ENCODE measurements at places on chromosomes 2 and 18. TPM values are rescaled to one million over a fixed set of nuclear protein-coding genes. Genes with fewer than 3 reads are reported as not detected.
A peak's percentile ranks its signal among the peaks of the same experiment; 100 is the strongest.

- DNase-seq = no peak
Observed at GRCh38 chr2:96655526-96655925, 13.0 kb downstream of the FER1L5 start.

DNA sequence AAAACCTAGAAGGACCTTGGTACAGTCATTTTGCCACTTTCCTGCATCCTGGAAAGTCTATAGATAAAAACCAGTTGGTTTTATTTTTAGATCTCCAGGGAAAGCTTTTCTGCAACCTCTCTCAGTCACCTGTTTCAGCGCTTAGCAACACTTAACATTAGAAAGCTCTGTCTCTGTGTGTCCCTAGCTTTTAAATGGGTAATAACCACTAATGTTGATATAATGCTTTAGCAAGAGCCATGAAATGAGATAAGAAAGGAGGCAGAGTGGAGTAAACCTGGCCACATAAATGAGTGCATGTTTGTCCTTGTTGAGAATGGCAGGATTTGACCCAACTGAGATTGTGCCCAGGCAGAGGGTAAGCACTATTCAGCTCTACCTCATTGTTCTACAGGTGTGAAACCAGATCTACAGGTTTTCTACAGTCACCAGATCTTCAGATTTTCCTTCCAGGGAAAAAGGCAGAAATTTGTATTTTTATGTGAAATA, 44.8 kb downstream of the MARCHF4 start:
- no peak for DNase-seq

GRCh38 chr2:208440716-208441115, 34.1 kb downstream of the PTH2R start:
- DNase-seq = no peak

DNA sequence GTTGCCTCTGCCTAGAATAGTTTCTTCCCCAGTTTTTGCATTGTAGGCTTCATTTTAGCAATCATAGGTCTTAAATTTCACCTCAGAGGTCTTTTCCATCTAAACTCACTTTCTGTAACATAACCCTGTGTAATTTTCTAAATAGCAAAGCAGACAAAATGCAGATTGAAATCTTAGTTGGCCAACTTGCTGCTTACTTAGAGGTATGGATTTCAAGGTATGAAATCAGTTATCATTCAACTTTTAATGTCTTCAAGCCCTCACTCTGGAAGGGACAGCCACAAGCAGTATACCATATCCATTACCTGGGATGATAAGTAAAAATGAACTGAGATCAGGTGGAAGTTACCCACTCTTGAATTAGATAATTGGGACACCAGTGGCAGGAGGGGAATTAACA, 3.9 kb downstream of the CCDC121 start:
- DNase-seq = no peak

- DNase-seq = no peak
Observed at GRCh38 chr2:240523451-240524281, 34.1 kb downstream of the ANKMY1 start.

DNA sequence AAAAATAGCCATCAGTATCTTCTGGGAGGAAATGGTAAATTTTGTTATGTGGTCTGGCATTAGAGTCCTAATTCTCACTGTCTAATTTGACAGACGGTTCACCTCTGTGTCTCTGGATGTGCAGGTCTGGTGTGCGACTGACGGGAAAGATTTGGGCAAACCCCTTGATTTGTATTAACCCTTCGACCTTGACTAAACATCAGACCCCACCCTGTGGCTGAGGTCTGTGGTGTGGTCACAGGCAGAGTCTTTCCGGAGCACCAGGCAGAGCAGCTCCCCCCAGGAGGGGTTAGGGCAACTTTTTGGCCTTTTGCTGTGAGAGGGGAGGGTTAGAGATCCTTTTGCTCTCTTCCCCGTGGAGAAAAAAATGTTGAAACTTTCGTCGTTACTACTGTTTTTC, 6.4 kb downstream of the TWIST2 start:
- no peak for DNase-seq

GRCh38 chr2:138720035-138720838, 60.0 kb downstream of the NXPH2 start:
- no peak for DNase-seq

DNA sequence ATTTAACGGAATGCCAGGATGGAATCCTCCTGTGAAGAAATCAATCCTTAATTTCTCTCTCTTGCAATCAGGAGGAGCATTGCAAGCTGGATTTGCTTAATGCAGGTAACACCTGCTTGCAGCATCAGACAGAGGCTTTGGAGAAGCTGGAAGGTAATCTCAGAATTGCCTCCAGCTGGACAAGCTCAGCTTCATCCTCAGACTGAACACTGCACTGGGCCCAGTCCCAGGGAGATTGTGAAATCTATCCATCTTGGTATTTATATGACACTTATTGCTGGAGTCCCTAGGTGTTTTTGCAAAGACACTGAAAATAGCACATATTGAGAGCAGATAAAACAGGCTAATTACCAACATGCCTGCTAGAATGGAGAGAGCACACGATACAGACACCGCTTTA, 179.4 kb upstream of the SESTD1 start:
- peak; percentile 6 for DNase-seq

SANBR gene
- total RNA-seq = 16.4 TPM

- DNase-seq = no peak
Observed at GRCh38 chr2:145221032-145221431, 701.1 kb upstream of the ZEB2 start.

DNA sequence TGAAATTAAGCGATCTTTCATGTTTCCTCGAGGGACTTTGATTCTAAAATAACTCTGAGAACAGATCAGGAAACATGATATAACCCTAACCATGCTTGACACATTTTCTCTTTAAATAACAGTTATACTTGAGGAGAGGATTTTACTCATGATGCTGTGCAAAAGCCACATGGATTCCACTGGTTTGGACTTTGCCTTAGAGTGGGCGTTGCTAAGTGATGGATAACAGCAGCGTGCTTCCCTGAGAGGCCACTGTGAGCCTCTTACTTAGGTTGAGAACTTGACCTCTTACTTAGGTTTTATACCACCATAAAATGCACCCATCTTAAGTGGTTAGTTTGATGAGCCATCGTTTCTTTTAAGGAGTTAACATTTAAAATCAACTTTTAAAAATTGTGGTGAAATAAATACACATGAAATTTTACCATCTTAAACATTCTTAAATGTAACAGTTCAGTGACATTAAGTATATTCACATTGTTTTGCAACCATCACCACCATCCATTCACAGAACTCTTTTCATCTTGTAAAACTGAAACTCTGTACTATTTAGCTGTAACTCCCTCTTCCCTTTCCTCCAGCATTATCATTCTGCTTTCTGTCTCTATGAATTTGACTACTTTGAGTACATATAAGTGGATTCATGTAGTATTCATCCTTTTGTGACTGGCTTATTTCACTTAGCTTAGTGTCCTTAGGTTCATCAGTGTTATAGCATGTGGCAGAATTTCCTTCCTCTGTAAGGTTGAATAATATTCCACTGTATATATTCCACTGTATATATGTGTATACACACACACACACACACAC, 22.6 kb downstream of the ANXA4 start:
- DNase-seq = peak; percentile 59

POTEJ gene
- not detected for total RNA-seq

OXER1 gene
- 0.26 TPM for total RNA-seq

DNA sequence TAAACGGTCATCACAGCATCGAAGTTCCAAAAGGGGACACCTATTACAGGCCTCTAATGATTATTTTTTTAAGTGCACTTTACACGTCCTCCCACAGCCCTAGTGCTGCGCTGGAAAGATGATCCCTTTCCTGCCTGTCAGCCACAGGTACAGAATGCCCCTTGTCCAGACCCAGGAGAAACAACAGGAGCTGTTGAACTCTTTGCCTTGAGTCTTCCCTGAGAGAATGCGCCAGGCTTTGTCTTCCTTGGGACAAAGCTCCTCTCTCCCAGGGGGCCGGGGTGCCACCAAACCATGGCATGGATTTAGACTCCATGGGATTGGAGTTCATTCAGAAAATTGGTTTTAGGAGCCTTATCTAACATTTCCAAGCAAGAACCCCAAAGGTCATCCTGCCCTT, 319.0 kb upstream of the SOX11 start:
- peak; percentile 27 for DNase-seq

GRCh38 chr2:121613774-121614173, 35.5 kb downstream of the CLASP1 start:
- DNase-seq = no peak

GRCh38 chr2:105840933-105841332, 96.2 kb downstream of the NCK2 start:
- DNase-seq = no peak

- DNase-seq = no peak
Observed at GRCh38 chr2:178233428-178233827, 39.1 kb downstream of the OSBPL6 start.

DNA sequence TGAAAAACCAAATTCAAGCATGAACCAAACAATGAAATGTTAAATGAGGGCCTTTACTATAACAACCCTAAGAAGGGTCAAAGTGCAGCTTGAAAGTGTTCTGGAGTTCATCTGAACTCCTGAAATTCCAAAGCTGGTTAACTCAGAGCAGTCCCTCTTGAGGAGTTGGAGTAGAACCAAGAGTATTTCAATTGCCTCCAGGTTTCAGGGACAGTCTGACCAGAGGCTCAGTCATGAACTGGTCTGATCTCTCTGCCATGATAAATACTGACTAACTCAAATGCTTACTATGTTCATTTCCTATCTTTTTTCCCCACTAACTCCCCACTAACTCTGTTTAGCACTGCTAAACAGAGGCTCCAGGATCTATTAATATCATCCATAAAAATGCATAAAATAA, 2.7 kb downstream of the STARD7 start:
- DNase-seq = peak; percentile 76

DNA sequence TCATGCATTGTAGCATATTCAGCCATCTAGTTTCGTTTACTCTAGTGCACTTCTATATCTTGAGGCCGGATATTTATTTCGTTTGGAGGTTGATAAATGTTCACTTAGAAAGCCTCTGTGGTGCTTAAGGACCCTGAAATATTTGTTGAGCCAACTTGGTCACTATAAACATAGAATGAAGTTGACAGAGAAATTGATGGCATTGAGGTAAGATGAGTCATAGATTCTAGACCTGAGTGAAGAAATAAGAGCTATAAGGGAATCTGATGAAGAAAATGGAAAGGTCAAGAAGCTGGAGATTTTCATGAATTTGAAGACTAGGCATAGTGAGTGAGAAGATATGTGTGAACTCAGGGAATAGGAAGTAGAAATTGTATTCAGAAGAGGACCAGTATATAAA, 35.9 kb downstream of the EPC2 start:
- peak; percentile 19 for DNase-seq

- no peak for DNase-seq
Observed at GRCh38 chr2:109428281-109428680, 185.5 kb downstream of the SEPTIN10 start.

ATP6V1C2 gene
- total RNA-seq = under 0.01 TPM

IL1R1 gene
- total RNA-seq = 110 TPM

B4GALT6 gene
- 1.5 TPM for total RNA-seq

DNA sequence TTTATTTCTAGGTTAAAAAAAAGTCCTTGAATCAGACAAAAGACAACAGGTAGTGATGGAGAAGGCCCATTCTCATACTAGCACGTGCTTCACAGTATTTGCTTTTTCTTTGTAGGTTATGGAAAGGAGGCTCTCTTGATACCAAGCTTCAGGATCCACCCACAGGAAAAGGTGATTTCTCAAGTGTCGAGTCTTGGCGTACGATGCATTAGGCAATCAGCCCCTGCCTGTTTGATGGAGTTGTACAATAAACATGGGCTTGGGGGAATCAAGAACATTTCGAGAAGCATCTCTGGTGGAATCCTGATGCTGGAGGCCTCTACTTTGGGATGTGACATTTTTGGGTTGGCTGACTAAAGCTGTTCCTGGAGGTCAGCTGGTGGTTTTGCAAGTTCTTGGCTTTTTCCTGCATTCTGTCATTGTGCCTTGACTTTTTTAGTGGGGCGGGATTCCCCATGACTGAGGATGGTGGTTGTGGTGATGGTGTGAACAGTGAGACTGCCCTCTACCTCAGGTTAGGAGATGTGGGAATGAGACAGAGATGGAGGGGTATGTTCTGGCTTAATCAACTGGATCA, 231.5 kb upstream of the SPRED2 start:
- peak; percentile 18 for DNase-seq

DNA sequence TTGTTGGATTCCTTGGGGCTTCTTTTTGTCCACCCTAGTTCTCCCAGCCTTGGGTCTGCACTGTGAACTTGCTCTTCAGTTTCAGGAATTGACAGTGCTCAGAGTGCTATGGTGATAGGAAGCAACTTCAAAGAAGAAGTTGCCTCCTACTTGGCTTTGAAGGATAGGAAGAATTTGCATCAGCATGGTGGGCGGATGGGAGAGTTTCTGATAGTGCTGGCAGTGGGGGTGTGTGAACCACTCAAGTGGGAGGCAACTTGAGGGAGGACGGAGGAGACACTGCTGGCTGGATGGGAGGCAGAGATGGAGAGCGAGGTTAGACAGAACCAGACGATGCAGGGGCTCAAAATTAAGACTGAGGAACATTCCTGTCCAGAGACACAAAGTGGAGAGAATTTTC, 164.4 kb upstream of the SKOR2 start:
- no peak for DNase-seq

MFSD2B gene
- 0.17 TPM for total RNA-seq

- no peak for DNase-seq
Observed at GRCh38 chr2:59787095-59787494, 766.4 kb downstream of the BCL11A start.

GRCh38 chr2:88765154-88765888, 73.8 kb downstream of the RPIA start:
- peak; percentile 29 for DNase-seq

- DNase-seq = no peak
Observed at GRCh38 chr2:231241755-231242507, 43.5 kb downstream of the ARMC9 start.

DNA sequence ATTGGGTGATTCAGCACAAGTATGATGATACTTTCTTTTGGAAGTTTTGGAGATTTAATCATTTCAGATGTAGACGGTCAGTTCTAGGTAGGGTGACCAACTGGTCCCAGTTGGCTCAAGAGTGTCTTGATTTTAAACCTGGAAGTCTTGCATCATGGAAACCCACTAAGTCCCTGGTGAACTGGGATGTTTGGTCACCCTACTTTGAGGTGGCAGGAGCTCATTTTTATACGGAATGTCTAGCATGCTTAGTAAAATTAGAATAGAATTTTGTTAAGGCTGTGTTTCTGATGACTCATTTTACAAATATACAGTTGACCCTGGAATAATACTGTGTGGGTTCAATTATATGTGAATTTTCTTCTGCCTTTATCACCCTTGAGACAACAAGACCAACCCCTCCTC, 61.5 kb upstream of the DOCK10 start:
- DNase-seq = peak; percentile 88

All from fibroblast of lung (primary cell).